ENCODE measurements at places on chromosomes 1 and 21. TPM values are rescaled to one million over a fixed set of nuclear protein-coding genes. Genes with fewer than 3 reads are reported as not detected.
A peak's percentile ranks its signal among the peaks of the same experiment; 100 is the strongest.

- peak; percentile 34 for DNase-seq
Observed at GRCh38 chr1:151196292-151196800, 2.0 kb upstream of the PIP5K1A start.

MEGF6 gene
- total RNA-seq = 1.7 TPM

- DNase-seq = no peak
Observed at GRCh38 chr1:162736633-162737067, 53.9 kb upstream of the HSD17B7 start.

DNA sequence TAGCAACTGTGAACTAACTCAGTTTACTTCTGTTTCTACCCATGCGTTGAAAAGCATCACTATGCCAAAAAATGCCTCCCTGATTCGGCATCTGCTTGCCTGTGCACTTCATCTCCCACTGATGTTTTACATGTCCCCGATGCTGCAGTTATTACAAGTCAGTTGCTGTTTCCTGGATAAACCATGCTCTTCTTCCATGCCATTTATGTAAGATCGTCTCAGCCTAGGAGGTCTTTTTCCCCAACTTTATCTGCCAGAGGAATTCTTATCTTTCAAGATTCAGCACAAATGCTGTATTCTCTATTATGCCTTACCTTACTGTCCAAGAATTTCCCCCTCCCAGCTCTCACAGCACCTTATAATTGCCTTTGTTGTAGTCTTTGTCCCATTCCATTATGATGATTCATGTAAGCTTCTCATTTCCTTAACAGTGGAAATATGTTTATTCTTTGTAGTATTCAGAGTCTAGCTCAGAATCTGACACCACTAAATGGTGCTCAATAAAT lies 30.0 kb downstream of the PRKACB start:
- DNase-seq = no peak

GRCh38 chr1:9316080-9316444 lies 23.4 kb downstream of the SPSB1 start:
- DNase-seq = no peak

DNA sequence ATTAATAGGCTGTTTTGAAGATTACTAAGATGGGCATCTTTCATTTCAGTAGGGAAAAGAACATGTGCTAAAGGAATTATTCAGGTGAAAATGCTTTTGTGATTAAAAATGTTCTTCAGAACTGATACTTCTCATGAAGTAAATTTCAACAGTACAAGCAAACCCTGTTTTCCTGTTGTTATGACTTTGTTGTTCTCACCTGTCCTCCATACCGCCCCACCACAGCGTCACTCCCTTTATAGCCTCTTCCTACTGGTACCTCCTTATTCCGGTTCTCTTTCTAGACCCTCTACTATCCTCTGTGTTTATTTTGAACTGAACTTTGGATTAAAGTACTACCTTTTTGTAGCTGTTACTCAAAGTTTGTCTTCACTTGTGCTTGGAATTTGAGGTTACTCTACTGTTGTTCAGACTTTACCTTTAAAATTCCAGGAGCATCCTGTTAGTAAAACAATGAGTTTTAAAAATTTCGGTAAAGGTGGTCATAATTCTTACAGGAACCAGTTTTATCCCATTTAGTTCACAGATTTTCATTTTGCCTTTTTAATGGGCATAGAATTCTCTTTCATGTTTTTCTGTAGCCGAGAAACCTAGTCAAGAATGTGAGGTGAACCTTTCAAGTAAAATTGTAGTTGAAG lies 10.9 kb downstream of the CNST start:
- no peak for DNase-seq

DNA sequence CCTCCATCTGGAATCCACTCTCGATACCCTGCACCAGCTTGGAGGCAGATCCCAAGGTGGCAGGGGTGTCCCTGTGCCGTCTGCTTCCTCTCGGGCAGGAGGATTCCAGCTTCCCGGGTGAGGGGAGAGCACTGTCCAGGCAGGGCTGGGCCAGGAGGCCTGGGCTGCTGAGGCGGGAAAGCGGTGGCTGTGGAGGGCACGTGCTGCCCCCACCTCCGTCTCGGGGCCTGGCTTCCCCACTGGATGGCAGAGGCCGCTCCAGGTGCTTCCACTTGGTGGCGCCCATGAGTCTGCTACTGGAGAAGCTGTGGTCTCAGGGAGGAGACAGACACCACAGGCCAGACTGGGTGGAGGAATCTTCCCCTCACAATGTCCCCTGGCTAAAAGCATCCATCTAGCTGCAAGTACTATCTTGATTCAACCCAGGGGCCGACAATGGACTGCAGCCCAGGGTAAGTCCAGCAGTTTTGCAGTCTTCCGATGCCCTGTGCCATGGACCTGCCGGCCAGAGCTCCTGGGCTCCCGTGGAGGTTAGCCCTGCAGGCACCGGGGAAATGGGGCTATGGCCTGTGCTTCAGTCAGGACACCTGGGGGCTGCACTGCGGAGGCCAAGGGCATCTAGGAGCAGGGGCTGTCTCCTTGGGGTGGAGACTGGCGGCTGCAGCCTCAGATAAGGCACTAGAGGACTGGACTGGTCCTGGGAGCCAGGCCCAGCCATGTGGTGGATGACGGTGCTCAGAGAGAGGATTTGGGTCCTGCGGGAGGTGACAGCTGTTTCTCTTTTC lies 41.3 kb upstream of the EIF4G3 start:
- DNase-seq = peak; percentile 35

DNA sequence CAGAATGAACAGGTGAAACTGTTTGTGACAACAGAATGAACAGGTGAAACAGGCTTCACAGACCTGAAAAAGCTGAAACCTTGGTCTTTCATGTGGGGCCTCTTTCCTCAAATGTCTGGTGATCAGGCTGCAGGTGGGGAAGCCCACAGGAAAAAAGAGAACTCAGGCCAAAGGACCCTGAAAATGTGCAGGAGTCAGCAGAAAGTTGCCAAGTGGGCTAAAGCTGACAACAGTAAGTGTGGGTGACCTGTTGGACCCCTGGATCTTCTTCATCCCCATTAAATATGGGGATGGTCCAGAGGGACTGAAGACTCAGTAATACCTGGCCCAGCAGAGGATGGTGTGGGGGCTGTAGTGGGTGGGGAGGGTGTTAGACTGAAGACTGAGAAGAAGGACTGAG lies 9.1 kb upstream of the CHIT1 start:
- DNase-seq = no peak

- DNase-seq = no peak
Observed at GRCh38 chr21:43358940-43359822, 67.8 kb downstream of the SIK1 start.

- no peak for DNase-seq
Observed at GRCh38 chr1:201896951-201897391, 8.3 kb downstream of the SHISA4 start.

GRCh38 chr1:202154766-202155477 lies 5.5 kb downstream of the PTPN7 start:
- no peak for DNase-seq

- DNase-seq = no peak
Observed at GRCh38 chr1:43206600-43207228, 34.6 kb downstream of the CFAP57 start.

GRCh38 chr1:96703186-96703585 lies 18.4 kb upstream of the PTBP2 start:
- DNase-seq = no peak

DNA sequence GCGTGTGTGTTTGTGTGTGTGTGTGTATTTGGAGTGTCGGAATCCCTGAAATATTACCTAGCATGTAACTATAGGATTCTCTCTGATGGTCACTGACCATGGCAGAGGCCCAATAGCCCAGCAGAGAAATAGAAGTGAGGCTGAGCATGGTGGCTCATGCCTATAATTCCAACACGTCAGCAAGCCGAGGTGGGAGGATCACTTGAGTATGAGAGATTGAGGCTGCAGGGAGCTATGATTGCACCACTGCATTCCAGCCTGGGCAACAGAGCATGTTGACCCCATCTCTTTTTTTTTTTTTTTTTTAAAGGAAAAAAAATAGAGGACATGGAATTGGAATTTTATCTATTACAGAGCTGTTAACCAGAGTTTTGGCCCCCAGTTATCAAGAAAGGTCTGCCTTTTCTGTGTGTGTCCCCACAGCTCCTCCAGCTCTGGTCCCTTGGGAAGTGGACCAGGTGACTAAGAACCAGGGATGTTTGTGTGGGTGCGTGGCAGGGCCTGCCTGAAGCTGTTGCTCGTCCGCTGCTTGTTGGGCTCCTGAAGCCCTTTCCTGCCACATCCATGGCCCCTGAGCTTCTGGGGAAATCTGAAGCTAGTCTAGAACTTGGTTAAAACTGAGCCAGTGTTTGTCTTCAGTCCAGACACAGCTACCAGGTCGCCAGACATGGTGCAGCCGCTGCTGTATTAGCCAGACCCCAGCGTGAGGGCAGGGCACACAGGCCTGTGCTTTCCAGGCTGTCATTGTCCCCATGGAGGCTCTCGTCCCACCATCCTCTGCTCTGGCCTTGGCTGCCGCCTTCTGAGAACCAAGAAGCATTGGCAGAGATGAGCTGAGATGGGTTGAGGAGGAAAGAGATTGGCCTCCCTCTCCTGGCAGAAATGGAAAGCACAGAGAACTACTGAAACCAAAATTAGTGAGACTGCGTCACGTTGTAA lies 25.5 kb downstream of the CAPN9 start:
- no peak for DNase-seq

DNA sequence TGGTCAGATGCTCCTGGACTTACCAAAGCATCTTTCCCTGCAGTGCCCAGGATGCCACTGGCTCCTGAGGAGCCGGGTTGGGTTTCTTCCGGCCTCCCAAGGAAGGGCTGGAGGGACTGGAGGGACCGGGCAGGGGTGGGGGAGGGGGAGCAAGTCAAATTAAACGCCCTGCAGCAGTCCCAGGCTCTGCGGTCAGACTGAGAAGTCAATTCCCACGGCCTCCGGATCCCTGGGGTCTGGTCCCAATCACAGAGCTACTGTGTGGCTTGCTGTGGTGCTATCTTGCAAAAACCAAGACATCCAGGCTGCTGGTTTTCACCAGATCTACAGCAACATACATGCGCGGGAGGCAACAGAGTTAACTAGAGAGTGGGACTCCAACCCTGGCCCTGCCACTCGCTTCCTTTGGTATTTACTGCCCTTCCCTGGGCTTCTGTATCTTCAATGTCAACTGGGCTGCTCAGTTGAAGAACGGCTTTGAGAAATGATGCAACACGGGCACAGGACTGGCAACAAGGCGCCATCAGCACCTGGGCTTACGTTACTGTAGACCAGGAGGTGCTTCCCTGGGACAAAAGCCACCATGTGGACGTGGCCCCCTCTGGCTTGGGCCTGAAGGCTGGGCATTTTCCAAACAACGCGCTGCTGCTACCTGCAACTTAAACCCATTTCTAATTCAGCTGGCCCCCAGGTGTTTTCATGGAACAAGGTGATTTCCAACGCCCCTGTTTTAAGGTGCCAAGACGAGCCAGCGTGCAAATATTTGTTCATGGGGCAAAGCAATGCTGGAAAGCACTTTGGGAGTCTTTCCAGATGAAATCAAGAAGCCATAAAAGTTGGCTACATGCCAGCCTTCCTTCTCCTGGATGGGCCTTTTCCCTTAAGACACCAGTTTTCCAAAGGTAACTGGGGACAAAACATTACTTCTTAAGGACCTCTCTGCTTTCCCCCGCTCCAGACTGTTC lies 11.5 kb downstream of the RCC2 start:
- DNase-seq = no peak

- DNase-seq = no peak
Observed at GRCh38 chr1:167305706-167306277, 85.1 kb downstream of the POU2F1 start.

DNA sequence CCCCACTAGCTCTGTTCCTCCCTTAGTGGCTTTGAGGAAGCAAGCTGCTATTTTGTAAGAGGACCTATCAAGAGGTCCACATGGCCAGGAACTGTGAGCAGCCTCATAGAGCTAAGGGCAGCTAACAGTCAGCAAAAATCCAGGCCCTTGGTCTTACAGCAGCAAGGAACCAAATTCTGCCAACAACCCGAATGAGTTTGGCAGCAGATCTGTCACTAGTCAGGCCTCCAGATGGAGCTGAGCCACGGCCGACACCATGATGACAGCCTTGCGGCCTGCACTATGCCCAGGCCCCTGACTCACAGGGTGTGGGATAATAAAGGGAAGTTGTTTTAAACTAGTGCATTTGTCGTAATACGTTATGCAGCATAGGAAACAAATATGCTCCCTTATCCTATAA lies 28.0 kb upstream of the H3-3A start:
- DNase-seq = no peak
